CD4-positive, alpha-beta T cell treated with Interleukin-6 at 100 ng/mL for 8 hours (primary cell): ENCODE measurements at places on chromosomes 2 and 18.

- no peak for DNase-seq
Measured at GRCh38 chr2:43473767-43474166, 122.1 kb downstream of the THADA start.

DNA sequence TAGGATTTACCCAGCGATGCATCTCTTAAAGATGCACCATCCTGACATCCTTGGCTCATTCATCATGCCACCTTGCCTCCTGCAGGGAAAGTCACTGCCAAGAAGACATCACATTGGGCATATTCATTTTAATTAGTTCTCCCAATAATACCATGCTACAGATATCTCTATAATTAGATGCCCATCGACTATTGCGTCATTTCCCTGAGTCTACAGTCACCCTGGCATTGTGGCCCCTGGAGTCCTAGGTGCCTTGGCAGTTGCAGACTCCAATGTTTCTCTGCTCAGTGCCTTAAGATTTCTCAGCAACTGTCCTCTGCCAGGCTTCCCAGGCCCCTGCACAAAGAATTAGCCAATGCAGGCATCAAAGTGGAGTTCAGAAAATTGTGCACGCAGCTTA, 32.6 kb downstream of the RDH14 start:
- DNase-seq = no peak

- no peak for DNase-seq
Measured at GRCh38 chr2:144470816-144471215, 49.1 kb downstream of the ZEB2 start.

- DNase-seq = no peak
Measured at GRCh38 chr2:226079671-226080181, 680.2 kb downstream of the NYAP2 start.

DNA sequence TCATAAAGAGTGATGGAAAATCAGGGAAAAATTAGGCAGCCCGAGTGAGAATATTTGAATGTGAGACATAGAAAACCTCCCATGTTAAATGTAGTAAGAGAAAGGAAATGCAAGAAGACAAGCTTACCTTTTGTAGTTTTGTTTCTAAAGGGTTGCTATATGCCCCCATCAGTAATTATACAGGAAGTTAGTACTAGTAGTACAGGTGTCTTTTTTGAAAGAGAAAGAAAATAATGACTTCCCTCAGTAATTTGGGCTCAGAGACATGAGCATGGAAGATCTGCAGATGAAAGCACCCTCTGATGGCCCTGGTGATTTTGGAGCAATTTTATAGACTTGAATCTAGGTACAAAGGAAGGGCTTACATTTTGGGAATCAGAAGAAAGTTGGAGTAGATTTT, 80.8 kb downstream of the RHBDD1 start:
- DNase-seq = no peak

- DNase-seq = no peak
Measured at GRCh38 chr2:98102878-98103277, 15.9 kb downstream of the VWA3B start.

- DNase-seq = no peak
Measured at GRCh38 chr2:35784777-35785176, 570.8 kb upstream of the CRIM1 start.

GRCh38 chr2:195505701-195506100, 151.3 kb upstream of the SLC39A10 start:
- DNase-seq = no peak

DNA sequence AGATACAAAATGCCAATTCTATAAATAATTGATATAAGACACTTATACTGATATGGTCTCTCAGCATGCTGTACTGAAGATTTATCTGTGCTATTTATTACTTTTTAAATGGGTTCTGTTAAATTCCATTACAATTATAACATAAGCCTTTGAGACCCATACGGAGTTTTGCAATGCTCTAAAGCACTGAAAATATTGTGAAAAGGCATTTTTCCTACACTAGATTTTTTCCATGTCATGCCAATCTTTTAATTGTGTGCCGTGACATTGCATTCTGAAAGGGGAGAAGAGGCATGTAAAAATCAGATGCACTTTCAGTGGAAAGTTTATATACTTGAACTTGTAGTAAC, 46.5 kb downstream of the EFEMP1 start:
- no peak for DNase-seq

- no peak for DNase-seq
Measured at GRCh38 chr2:148548716-148549400, 95.7 kb upstream of the EPC2 start.

DNA sequence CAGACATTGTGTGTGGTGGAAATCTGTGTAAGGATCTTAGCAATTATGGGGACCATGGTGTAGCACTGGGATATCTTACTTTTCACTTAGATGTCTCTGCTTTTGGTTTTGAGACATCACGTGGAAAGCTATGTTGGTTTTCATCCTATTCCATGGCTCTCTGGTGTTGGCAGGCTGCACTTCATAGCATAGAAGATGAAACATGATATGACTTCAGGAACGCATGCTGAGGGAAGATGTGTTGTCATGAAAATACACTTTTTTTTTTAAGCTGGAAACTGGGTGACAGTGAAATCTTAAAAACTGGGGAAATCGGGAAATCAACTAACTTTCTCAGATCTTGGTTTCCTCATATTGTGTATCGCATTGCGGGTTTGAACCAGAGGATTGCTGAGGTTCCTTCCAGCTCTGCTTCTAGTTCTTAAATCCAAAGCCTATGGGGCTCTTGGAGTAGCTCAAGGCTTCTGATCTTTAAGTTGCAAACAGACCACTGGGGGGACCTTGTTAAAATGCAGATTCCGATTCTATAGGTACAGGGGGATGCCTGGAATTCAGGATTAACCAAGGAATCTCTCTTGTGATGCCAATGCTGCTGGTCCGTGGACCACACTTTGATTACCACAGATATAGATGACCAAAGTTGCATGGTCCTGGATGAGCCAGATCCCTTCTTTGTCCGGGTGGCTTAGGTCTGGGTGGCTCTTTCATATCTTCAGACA, 160.7 kb downstream of the SH3RF3 start:
- no peak for DNase-seq

DNA sequence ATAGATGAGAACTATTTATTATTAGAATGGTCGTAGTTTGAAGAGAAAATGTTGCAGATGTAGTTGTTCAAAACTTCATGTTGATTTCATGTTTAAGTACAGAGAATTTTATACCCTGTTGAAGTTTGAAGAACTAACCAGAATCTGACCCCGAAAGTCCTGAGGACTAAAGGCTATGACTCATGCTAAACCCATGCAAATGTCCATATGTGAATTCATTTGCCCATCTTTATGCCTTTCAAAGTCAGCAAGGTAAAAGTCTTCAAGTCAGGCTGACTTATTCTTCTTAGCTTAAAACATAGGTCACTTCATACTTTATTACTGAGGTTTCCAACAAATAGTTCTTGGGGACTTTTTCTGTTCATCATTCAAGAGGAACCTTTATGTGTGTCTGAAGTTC, 185.5 kb downstream of the CCDC85A start:
- no peak for DNase-seq

DNA sequence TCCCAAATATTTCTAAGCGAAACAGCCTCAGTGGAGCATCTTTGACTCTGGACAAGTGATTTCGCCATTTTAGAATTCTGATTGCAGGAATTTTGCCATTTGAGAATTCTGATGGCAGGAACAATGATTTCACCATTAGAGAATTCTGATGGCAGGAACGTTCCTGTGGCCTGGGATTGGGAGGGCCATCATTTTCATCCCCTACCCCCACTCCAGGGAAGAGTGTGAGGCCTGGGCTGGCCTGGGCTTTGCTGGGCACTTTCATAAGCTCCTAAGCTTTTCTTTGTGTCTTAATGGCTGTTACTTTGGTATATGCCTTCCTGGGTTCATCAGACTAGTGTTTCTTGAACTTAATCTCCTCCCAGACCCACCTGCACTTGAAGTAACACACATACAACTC, 129.3 kb upstream of the EPAS1 start:
- DNase-seq = no peak

GRCh38 chr2:204452464-204453023, 92.7 kb upstream of the PARD3B start:
- no peak for DNase-seq

DNA sequence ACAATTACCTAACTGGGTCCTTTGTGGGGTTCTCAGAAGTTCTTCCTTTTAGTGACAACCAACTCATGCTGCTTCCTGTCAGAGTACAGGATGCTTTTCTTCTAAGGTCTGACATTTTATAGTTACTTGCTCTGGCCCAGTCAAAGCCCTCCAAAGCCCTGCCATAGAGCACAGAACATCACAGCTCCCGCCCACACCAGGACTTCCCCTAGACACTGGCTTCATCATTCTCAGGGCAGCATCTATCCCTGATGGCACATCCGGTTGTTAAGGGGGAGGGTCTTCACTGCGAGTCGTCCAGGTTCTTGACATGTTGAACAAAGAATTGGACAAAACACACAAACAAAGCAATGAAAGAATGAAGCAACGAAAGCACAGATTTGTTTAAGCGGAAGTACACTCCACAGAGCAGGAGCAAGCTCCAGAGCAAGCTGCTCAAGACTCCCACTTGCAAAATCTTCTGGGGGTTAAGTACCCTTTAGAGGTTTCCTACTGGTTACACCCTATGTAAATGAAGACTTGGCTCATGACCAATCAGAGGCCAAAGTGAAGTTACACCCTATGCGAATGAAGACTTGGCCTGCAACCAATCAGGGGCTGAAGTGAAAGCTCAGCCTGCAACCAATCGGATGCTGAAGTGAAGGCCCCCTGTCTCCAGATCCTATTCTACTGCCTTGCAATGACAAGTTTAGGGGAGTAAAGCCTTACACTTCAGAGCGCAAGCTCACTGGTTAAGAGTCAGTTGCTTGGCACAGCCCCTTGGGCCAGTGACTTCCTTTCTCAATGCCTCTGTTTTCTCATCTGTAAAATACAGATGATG, 79.0 kb downstream of the HDAC4 start:
- peak; percentile 63 for DNase-seq

GRCh38 chr2:144495227-144496091, 24.5 kb downstream of the ZEB2 start:
- DNase-seq = no peak

GRCh38 chr2:84723831-84724230, 157.1 kb downstream of the TRABD2A start:
- DNase-seq = no peak

GRCh38 chr2:178782236-178782635, 25.0 kb downstream of the TTN start:
- DNase-seq = no peak

DNA sequence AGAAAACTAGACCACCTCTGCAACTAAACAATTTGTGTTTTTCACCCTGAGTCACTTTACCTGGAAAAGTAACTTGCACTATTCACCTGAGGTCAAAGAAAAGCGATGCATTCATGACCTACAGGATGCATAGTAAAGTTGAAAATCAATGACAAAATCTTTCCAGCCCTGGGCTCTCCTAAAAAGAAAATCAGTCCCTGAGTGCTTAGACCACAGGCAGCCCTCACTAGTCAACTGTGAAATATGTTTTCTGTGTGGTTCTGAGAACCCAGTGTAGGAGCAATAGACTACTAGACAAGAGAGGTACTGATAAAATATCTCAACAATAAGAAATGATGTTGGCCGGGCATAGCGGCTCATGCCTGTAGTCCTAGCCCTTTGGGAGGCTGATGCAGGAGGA, 133.1 kb downstream of the TXNL1 start:
- DNase-seq = no peak

DNA sequence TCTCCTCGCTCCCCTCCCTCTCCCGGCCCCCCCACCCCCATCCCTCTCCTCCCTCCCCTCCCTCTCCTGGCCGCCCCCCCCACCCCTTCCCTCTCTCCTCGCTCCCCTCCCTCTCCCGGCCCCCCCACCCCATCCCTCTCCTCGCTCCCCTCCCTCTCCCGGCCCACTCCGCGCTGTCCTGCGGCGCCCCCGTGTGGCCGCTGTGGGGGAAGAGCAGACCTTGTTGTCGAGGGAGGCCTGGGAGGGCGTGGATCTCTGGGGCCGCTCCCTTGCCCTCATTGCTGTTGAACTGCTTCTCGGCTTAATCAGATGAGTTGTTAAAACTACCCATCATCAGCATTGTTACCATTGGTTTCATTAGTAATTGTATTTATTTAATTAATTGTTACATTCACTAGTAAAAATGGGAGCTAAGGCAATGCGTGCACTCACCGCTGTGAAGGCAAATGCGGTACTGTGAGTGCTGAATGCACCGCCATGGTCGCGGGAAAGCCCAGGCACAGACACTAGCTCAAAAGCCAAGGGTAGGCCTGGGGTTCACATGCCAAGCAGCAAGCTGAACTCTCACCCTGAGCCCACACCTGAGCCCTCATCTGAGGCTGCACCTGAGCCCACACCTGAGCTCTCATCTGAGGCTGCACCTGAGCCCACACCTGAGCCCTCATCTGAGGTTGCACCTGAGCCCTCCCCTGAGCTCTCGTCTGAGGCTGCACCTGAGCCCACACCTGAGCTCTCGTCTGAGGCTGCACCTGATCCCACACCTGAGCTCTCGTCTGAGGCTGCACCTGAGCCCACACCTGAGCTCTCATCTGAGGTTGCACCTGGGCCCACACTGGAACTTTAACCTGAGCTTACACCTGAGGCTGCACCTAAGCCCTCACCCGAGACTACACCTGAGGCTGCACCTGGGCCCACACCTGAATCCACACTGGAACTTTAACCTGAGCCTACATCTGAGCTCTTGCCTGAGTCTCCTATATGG, 8.8 kb downstream of the RTP5 start:
- DNase-seq = peak; percentile 72

DNA sequence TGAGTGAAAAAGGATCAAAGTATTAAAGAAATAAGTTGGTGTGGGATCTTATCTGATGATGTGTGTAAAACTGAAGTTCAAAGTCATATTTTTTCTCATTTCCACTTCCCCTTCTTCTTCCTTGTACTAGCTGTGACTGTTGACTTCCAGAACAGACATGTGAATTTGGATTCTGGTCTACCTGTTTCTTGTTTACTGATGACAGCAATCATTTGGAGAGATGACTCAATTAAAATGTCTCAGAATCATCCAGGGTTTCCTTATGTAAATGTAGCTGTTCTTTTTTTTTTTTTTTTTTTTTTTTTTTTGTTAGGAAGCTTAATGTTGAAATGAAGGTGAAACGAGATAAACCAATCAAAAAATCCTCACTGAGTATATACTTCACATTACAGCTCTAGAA, 819.9 kb upstream of the PIK3C3 start:
- DNase-seq = no peak

DNA sequence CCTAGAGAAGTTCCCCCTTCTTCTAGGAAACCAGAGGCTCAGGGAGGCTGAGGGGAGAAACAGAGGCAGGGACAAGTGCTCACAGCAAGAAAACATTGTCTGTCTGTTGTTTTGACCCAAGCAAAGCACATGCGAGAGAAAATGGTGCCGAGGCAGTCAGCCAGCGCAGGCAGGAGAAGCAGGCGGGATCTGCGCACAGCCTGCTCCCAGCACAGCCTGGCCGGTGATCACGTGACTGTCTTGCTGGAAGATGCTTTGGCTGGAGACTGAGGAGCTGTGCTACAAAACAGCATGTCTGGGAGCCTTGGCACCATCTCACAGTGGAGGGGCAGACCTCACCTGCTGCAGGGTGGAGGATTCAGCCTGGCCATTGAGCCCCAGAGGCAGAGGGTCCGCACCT, 93.7 kb upstream of the MYCN start:
- no peak for DNase-seq

DNA sequence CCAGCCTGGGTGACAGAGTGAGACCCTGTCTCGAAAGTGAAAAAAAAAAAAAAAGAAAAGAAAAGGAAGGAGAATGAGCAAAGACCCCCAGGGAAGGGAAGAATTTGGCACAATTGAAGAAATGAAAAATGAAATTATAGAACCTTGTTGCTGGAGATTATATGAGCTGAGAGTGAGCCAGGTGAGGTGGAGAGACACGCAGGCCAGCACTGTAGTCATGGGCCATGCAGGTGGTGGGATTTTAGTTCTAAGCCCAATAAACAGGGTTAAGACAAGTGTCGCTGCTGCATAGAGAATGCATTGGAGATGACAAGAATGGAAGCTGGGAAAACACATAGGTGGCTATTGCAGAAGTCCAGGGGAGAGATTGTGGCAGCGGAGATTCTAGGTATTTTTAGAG, 32.3 kb downstream of the FBLN7 start:
- no peak for DNase-seq
